ENCODE measurements at places on chromosomes 3 and 15.

GRCh38 chr3:94158512-94158911 lies 95.7 kb downstream of the NSUN3 start:
- no peak for DNase-seq

- DNase-seq = no peak
Measured at GRCh38 chr3:129558081-129558771, 15.3 kb downstream of the H1-8 start.

- no peak for DNase-seq
Measured at GRCh38 chr15:54197995-54198394, 219.8 kb downstream of the UNC13C start.

DNA sequence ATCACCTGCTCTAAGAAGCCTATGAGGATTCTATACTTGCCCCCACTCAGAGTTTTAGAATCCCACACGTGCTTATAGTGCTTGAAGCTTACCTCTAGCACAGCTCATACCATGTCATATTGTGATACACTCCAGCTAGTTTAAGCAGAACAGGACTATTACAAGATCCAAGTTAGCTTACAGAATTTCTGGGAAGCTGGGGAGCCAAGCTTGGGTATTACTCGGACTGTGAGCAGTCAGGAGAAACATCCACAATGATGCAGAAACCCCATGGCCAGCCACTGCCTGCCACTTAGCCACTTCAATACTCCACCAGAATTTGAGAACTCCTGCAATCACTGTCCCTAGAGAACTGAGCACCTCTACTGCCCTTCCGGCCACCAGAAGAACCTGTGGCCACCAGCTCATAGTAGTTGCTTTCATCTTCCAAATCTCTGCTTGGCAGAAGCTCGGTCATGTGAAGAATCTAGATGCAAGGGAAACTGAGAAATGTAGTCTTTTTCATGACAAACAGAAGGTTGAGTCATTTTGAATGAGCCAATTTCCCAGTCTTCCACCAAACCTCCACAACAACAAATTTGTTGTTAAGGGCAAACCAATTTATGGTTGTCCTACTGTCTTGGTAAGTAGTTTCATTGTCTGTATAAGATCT lies 27.7 kb upstream of the SSR3 start:
- no peak for DNase-seq

DNA sequence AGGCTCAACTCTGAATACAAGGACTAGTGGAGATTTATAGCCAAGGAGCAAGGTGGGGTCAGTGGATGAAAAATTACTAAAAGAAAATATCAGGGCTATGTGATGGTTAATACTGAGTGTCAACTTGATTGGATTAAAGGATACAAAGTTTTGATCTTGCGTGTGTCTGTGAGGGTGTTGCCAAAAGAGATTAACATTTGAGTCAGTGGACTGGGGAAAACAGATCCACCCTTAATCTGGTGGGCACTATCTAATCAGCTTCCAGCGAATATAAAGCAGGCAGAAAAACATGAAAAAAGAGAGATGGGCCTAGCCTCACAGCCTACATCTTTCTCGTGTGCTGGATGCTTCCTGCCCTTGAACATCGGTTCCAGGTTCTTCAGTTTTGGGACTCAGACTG lies 14.4 kb upstream of the SENP7 start:
- DNase-seq = no peak

- DNase-seq = no peak
Measured at GRCh38 chr3:158718490-158719170, 13.6 kb downstream of the RARRES1 start.

DNA sequence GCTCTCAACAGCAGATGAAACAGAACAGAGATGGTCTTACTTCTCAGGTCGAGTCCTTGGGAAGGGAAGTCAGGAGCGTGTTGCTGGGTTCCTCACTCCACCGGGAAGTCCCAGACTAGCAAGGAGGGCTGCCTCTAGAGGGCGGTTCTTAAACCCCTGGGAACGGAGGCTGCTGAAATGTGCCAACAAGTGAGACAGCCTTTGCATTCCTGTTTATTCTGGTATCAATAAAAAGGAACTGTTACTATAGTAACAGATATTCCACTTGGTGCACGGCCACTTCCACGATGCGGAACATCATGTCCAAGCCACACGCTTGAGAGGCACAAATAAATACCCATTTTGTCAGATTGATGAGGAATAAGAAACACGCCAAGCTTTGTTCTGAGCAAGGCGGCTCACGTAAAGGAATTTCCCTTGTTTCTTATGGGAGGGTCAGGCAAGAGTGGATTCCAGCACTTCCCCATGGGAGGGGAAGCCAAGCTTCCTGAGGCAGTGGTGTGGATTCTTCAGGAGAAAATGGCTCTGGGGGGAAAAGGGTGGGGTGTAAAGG lies at the start of gene FAM107A:
FAM107A (minus strand) TSS at position 123 of the 553 bp plus-strand sequence. CDS start 7,531 bp downstream, outside the sequence.
- DNase-seq = no peak

DNA sequence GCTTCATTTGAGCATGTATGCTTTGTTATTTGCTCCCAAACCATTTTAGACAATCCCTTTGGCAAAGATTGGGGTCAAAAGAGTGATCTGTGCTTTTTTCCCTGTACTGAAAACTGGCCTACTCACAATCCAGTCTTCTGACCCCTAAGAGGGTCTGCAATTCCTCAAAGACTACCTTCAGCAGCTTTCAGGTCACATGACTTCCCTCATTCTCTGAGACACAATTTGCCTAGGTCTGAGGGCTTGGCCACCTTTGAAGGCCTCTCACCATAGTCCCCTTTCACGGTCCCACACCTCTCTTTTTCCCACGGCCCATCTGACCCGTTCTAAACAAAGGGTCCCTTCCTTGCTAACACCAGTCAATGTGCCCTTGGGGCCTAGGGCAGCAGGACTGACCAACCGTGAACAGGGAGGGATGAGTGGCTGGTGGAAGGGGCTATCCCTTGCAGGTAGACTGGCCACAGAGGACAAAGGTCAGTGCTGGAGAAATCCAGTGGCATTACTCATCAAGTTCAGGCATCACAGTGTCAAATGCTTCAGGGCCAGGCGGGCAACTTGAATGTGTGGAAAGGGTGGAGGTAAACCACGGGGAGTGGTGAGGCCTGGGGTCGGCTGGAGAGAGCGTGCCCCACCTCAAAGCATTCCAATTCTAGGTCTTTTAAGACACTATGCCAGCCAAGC lies 10.8 kb downstream of the RASL12 start:
- DNase-seq = no peak

DNA sequence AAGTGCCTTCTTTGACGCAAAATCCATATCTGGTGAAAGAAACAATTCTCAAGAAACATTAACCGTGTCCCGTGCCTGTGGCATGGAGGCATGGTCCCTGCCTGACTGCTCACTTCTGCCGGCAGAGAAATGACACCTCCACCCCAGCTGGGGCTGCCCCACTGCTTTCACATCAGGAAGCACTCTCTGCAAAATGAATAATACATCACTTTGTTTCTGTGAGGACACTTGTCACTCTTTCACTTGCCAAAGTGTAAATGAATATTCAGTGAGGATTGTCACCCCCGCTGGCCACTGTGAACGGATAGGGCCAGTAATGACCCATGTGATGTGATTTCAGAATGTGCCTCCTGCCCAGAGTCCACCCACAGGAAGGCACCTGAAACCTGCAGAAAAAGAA lies 31.1 kb upstream of the SLC24A5 start:
- no peak for DNase-seq

DNA sequence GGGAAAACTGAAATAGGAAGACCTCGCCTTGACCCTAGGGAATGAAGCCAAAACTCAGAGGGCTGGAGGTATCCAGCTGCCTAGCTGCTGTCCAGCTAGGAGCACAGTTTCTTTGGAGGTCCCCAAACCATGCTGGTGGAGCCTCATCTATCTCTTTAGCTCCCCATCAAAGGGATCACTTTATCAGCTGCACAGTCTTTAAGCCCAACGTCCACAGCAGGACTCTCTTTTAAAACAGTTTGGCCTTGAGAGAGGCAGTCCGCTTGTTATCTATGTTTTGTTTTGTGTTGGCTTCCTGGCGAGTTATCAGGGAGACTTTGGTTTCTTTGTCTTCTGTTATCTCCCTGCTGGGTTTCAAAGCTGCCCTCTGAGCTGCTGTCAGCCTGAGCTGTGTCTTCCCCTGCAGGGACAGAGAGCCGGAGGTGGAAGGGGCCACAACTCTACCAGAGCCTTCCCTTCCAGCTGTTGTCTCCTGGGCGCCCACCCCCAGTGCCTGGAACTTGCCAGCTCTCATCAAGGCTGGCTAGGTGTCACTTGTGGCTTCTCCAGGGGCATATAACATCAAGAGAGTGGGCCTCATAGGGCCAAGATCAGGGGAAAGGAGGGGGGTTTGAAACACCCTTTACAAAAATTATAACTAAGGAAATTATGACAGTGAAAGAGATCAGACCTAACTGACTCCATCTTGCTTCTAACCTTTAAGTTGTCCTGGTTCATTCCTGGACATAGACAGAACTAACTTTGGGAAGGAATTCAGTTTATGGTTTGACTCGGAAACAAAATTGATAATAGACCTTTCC lies 61.4 kb upstream of the C15orf39 start:
- no peak for DNase-seq

DNA sequence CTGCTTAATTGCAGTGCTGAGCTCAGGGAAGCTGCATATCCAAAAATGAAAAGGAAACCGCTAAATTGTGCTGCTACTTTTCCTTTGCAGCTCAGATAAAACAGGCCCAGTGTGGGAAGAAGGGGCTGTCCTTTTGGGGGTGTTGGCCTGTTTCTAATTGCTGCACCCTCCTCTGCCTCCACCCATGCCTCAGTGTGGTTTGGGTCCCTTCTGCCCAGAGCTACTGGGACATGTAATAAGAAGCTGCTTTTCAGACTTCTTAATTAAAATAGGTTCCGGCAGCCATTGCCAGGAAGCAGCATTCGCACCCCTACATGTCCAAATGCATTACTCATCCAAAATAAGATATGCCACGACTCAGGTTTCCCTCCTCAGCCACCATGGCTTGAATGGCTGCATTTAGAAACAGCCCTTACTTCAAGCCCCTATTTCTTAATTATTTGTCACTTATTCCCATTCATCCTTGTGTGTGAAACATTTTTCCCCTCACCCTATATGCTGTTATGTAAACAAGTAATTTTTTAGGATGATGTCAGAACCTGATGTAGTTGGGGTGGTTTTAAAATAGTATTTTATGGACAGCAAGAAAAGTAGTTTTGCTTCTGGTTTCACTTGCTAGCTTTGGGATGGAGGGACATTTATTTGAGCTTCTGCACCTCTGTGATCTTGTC lies 235.9 kb upstream of the CTDSPL start:
- no peak for DNase-seq

GRCh38 chr15:77098572-77098971 lies 27.7 kb upstream of the TSPAN3 start:
- DNase-seq = no peak

DNA sequence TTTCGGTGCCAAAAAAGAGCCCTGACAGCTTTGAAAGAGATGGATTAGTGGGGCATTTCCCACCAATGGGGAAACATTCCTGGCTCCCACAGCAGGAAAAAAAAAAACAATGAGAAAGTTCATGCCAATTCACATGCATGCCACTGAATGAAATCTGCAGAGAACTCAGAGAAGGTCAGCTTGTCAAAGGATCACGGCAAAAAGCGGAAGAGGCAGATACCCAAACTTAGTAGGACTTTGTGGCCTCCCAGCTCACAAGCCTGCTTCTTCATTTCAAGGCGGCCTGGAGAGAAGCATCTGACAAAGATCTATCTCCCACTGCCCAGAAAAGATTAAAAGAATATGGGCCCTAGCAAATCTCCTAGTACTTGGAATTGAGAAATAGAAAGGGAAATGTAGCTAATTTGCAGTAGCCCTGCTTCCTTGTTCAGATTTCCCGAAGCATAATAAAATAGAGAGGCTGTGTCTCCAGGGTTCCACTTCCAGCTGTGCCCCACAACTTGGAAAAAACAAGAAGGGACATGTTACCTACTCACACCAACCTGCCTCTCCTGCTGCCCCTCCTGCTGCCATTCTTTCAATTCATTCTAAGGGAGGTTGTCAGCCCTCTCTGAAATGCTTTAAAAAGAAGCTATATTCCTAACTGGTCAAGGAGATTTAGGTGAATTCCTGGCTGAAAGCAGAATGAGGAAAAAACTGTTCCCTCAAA lies 170.4 kb downstream of the FHIT start:
- no peak for DNase-seq
